T47D (cell line): ENCODE measurements at places on chromosomes 7 and 10.

GRCh38 chr7:106367664-106368063 lies 82.9 kb upstream of the NAMPT start:
- no peak for DNase-seq

- no peak for DNase-seq
These were observed 113.4 kb downstream of the PLPP4 start for GRCh38 chr10:120570418-120570817.

- DNase-seq: no peak
These were observed 13.6 kb upstream of the C10orf120 start for GRCh38 chr10:122713091-122713885.

DNA sequence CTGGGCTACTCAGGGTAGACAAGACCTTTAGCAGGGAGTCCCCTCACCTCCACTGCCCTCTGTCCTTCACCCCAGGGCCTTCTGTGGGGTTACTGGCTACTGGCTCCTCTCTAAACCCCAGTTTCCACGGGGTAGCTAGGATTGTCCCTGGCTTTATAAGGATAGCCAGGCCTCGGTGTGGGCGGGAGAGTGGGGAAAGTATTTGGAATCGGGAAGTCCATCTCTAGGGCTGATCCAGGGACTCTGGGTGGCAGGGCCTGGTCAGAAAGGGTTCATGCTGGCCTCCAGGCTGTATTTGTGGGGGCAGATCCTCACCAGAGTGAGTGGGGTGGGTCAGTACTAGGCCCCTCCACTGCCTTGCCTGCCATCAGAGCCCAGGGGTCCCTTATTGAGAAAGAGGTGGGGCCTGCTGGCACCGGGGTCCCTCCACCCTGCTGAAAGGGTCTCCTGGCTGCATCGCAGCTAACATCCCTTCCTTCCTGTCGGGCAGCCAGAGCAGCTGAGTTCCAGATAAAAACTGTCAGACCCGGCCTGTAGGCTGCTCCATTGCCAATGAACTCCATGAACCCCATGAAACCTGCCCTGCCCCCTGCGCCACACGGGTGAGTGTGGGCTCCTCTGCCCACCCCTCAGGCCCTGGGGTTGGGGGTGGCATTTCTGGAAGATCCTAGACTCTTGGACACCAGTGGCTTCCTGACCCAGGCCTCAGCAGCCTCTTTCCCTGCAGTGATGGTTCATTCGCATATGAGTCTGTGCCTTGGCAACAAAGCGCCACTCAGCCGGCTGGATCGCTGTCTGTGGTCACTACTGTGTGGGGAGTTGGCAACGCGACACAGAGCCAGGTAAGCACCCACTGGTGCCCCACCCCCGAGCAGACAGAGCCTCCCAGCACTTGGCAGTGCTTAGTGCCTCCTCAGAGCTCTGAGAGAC lies 7.3 kb downstream of the ZMIZ2 start:
- DNase-seq: no peak

DNA sequence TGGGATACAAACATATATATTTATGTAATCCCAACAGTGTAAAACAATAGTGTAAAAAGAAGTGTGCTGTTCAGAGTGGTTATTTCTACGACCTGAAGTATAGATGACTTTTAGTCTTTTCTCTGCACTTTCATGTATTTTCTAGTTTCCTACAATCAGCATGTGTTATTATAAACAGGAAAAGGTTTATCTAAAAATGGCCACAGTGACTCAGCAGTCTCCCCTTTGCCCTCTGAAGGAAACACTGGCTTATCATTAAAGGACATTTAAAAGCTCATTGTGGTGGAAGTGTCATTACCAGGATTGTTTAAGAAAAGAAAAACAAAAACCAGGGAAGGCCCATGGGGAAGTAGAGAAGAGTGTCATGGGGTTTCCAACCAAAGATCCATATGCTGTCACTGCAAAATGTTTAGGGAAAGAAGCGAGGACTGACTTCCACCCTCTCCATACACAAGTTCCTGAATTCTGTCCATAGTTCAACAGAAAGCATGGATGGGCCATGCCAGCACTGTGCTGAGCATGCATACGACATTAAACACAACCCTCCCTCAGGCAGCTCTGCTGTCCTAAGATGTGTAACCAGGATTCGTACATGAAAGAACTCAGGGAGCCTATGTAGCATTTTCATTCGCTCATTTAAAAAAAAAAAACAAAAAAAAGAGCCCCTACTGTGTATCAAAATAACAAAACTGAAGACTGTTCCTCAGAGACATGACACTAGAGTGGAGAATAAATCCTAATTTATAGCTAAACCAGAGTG lies 10.2 kb downstream of the CYREN start:
- no peak for DNase-seq

- no peak for DNase-seq
These were observed 1.8 kb downstream of the PSMG3 start for GRCh38 chr7:1567896-1568510.

DNA sequence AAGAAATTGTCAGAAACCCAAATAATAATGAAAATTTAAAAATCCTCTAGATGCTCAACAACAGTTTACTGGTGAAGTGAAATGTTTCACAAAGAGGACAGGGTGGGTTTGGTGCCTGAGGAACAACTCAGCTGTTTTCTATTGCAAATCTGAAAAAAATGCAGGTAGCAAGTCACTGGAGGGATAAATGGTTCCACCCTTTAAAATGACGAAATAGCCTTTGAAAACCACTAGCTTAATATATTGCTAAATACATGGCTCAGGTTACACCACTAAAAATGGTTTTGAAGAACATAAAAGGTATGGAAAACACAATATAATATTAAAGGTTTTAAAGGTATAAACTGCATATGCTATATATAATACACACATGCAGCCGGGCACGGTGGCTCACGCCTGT lies 69.5 kb downstream of the LMBR1 start:
- no peak for DNase-seq

GRCh38 chr7:19327018-19327417 lies 181.8 kb upstream of the FERD3L start:
- no peak for DNase-seq

DNA sequence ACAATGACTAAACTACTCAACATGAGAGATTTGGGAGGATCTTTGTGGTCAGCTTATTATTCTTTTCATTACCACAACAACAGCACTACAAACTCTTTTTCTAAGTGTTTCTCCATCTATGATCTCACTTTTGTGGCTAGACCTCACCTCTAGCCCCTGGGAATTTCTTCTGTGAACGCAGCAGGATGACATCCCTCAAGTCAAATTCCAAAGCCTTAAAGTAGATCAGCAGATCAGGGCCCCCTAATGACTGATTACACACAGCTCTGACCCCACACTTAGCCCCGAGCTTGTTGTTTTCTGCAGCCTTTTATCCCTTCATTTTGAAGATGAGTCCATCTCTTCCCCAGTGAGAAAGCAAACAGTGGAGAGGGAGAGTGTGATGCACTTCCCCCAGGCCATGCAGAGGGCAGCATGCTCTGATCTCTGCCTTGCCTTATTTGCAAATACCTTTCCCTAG lies 27.3 kb downstream of the TFAM start:
- DNase-seq: no peak

GRCh38 chr7:86760236-86760635 lies 116.5 kb downstream of the GRM3 start:
- DNase-seq: no peak

- no peak for DNase-seq
These were observed 186.1 kb downstream of the WDR37 start for GRCh38 chr10:1241973-1242935.

DNA sequence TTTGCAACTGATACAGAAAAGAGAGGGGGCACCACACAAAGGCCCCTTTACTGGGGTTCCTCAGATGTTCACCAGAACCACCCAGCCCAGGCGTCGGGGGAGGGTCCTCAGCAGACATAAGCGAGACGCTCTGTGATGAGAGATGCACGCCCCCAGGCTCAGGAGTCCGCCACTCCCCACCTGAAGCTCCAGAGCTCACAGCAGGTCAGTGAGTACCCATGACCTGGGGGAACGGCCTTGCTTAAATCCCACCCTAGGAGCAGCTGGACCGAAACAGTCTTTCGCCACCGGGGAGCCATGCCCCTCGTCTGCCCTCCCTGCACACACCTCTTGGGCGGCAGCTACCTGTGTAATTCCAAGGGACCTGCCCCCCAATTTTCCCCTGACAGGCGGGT lies 2.8 kb downstream of the CRYGN start:
- no peak for DNase-seq

GRCh38 chr10:29064680-29065079 lies 224.2 kb upstream of the LYZL1 start:
- no peak for DNase-seq

DNA sequence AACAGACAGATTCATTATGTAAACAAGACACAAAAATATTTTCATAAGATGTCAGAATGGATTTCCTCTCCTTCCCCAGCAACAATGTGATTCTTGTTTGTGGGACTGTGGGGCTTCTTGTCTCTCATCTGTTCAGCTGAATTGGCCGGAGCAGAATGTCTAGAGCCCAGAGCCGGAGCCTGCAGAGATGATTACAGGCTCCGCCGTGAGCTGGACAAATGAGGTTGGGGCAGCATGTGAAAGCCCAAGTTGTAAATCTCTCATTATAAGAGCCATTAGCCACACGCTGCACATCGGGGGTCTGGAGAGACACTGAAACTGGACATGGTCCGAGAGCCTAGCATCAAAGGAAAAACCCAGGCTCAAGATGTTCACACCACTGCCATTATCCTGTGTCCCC lies 137.0 kb upstream of the ADAM12 start:
- no peak for DNase-seq

DNA sequence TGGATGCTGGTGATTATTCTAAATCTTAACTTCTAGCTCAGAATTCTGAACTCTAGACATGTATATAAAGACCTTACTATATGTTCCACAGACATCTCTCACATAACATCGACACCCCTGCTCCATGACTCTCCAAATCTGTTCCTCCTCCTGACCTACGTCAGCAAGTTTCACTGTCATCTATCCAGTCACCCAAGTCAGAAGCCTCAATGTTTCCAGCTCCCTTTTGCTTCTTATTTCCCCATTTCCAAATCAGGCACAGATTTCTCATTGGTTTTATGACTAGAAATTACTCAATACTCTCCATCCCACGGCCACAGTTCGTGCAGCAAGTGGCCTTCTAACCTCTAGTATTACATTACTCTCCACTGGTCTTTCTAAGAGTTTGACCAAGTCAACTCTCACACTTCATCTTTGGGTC lies 28.5 kb downstream of the EPC1 start:
- no peak for DNase-seq

GRCh38 chr7:104442481-104442880 lies 114.1 kb downstream of the LHFPL3 start:
- DNase-seq: no peak

GRCh38 chr7:41491308-41491707 lies 211.6 kb downstream of the INHBA start:
- DNase-seq: no peak
